Fibroblast of lung (primary cell): ENCODE measurements at places on chromosomes 6 and 20. TPM values are rescaled to one million over a fixed set of nuclear protein-coding genes. Genes with fewer than 3 reads are reported as not detected.

Gene MAD2L1BP
- polyA plus RNA-seq = 34.5 and 39.0 TPM in 2 replicates

Gene DEFB116
- not detected in 2 replicates for polyA plus RNA-seq

Gene TTPAL
- polyA plus RNA-seq = 11.9 and 12.3 TPM in 2 replicates

Gene GRM4
- polyA plus RNA-seq = not detected in 2 replicates

Gene MEI4
- not detected in 2 replicates for polyA plus RNA-seq

Gene GPX5
- polyA plus RNA-seq = not detected in 2 replicates

Gene JAG1
- polyA plus RNA-seq = 5.8 and 16.3 TPM in 2 replicates

Gene SPTLC3
- polyA plus RNA-seq = 1.2 and 4.0 TPM in 2 replicates

Gene SNRPB
- polyA plus RNA-seq = 104 and 159 TPM in 2 replicates

Gene VARS1
- 16.0 and 31.0 TPM in 2 replicates for polyA plus RNA-seq
